ENCODE measurements at places on chromosomes 3 and 15.

GRCh38 chr3:152772674-152773225 is 62.2 kb upstream of the P2RY1 start:
- DNase-seq, result no peak

DNA sequence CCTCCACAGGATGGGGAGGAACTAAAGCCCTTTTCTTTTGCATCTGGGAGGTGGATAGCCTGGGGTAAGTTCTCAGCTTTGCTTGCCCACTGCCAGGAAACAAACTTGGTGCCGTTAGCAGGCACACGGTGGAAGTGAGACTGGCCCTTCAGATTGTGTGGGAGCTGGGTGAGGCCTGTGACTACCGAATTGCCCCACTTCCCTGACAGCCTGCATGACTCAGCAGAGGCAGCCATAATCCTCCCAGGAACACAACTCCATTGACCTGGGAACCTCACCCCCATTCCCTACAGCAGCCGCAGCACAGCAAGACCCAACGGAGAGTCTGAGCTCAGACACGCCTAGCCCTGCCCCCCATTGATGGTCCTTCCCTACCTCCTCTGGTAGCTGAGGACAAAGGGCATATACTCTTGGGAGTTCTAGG is 282.6 kb downstream of the KLF13 start:
- peak; percentile 70 for DNase-seq

- no peak for DNase-seq
Measured at GRCh38 chr15:90067181-90067952, 34.9 kb downstream of the IDH2 start.

DNA sequence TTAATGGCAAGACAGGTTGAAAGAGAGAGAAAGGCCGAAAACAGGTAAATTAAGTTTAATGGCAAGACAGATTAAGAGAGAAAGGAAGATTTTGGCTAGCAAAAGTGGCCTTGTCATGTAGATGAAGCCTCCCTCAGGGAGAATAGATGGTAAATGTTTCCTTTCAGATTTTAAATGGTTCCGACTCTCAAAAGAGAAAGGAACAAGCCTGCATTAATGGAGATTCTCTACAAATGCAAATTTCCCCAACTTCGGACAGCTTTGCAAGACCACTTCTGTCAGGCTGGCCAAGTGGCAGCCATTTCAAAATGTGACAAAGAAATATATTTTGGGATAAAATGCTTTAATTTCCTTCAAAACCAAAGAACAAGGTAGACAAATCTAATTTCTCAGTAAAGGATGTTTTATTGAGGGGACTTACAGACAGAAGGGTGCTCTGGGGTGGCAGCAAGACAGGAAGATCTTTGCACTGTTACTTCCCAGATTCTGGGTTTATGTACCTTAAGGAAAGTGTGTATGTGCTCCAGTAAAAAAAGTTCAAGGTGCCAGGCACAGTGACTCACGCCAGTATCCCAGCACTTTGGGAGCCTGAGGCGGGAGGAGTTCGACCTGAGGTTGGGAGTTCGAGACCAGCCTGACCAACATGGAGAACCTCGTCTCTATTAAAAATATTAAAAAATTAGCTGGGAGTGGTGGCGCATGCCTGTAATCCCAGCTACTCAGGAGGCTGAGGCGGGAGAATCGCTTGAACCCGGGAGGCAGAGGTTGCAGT is 626.3 kb upstream of the NAALADL2 start:
- DNase-seq, result no peak

- no peak for DNase-seq
Measured at GRCh38 chr15:61835029-61835428, 225.2 kb downstream of the VPS13C start.

DNA sequence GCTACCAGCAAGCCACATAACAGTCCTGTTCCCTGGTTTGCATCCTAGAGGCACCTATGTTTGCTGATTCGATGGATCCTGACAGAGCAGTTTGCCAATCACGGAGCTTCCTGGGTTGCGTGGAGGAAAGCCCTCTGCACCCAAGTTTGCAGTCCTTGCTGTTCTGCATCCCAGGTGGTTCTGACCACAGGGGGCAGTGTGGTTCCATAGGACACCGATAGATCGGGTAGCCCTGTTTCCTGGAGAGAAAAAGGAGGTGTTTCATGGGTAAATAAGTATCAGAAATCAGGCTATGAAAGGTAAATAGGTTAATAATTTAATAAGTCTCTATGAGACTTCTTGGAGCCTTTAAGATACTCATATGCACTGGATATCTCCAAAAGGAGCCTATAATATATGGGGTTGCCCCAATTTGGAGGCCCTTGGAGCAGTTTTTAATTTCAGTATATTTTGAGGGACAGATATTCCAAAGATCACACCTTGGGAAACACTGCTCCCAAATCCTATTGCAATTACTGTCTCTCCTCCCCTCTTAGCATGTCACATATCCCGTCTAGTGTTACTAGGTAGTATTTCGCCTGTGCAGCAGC is 194.6 kb upstream of the TPM1 start:
- DNase-seq, result peak; percentile 60

- DNase-seq, result no peak
Measured at GRCh38 chr3:138282836-138283235, 46.8 kb downstream of the NME9 start.

Data from suppressor macrophage treated with lipopolysaccharide for 4 hours (primary cell).